NCI-H1105 (cell line): ENCODE measurements at places on chromosomes 3 and 15.

- DNase-seq, result peak; percentile 34
These were observed 123.6 kb upstream of the VEPH1 start for GRCh38 chr3:157626817-157627216.

GRCh38 chr3:197203714-197204146 lies 94.7 kb downstream of the DLG1 start:
- DNase-seq, result no peak

DNA sequence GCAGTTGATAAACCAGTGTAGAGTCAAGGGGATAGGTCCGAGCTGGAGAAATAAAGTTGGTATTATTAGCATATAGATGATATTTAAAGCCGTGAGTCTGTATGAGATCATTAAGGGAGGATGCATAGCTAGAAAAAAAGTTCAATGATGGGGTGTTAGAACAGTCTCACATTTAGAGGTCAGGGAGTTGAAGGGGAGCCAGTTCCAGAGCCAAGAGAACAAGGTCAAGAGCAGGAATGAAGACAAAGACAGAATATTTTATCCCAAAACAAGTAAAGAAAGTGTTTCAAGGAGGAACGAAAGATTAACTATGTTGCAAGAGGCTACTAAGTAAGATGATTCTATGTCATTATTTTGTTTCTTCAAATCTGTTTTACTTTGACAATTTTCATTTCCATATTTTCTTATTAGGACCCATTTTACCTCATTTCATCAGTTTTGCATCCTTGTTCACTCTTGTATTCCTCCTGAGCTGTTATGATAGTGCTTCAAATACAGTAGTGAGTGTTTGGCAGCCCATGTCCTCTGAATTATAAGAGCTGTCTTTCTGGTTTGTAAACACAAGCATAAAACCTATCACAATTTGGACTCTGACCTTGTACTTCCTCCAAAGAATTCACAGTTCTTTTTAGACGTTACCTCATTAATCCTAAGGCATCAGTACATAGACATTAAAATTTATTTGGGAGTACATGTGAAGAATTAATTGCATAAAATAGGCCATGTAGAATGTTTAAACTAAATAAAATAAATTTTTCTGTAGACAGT lies 695.7 kb upstream of the NECTIN3 start:
- no peak for DNase-seq

DNA sequence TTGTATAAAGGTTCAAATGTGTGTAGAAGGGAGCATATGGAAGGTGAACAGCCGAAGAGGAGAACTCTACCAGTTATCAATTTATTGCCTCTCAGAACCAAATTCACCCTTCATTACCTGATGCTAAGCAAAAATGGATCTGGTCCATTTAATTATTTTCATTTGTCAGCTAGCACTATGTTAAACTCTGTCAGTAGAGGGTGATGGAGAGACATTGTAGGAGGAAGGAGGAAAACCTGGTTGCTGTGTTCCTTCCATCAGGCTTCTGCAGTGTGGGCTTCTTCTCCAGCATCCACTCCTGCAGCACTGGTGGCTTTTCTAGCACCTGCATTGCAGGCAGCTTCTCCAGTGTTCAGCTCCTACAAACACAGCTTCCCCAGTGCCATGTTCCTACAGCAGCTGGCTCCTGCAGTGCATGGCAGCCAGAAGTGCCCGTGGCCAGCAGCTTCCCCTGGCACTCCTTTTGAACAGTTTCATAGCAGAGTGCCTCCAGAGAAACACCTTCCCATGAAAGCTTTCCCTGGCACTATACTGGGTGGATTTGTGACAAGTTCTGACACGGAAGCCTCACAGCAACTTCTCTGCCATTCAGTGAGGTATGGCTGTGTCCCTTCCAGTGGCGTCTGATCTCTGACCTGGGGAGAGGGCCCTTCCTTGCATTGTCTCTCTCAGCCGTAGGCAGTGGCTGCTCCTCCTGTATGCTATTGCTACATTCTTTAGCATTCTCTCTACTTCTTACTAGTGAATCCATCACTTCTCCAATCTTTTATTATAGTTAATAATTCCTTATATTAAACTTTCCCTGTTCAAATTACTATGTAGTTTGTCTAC lies 14.6 kb upstream of the IL17RD start:
- DNase-seq, result no peak

DNA sequence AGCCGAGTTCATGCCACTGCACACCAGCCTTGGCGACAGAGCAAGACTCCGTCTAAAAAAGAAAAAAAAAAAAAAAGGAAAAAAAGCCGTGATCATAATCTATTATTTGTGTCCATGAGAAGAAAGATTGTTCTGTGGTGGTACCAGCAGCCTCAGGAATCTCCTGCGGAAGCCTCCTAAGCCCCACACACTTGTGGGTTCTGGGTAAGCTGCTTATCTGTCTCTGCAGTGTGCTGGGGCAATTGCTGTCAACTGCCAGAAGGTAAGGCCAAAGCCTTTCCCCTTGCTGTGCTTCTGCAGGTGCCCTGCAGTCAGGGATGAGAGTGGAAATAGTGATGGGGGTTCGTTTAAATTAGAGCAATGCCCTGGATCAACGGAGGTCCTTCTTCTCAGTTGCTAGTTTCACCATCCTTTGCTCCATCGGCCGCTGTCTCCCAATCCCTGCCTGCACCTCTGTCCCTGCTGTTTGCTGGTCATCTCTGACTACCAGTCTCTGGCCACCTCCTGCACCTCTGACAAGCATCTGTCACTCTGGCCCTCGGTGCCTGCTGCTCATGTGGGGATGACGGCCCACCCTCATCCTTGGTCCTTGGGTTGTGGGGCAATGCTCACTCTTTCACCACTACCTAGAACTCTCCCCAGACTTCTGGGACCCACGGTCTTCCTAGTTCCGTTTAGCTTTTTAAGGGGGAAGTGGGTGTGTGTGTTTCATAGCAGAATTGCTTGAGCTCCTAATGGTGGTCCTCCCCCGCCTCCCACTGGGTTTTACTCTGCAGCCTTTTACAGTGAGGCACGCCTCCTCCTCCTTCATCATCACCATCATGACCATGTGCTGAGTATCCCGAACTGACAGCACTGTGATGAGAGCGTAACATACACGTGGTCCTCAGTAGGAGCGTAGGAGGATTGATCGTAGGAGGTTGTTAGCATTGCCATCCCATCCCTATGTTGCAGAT lies 25.5 kb downstream of the CHRD start:
- no peak for DNase-seq

DNA sequence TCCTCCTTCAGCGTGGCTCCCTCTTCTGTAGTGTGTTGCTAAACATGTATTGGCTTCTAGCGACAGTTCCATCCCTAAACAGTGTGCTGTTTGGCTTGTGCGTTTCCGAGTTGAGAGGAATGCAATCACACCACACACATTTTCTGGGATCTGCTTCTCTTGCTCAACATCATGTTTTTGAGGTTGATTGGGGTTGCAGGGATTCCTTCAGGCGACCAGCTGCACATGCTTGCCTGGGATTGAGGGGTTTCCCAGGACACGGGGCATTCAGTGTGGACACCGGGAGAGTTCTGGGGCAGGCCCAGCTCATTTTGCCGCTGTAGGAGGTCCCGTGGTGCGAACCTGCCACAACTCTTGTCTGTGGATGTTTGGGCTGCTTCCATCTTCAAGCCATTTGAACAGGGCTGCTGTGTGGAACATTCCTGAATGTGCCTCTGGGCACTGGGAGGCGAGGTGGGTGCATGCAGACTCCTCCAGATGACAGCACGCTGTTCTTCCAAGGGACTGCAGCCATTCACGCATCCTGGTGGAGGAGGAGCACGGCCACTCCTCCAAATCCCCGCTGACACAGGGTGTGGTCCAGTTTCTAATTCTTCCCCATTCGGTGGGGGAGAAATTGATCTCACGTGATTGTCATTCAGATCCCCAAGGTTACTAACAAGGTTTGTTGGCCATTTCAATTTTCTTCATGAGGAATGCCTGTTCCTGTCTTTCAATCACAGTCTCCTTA lies 82.8 kb downstream of the PLXNA1 start:
- no peak for DNase-seq

DNA sequence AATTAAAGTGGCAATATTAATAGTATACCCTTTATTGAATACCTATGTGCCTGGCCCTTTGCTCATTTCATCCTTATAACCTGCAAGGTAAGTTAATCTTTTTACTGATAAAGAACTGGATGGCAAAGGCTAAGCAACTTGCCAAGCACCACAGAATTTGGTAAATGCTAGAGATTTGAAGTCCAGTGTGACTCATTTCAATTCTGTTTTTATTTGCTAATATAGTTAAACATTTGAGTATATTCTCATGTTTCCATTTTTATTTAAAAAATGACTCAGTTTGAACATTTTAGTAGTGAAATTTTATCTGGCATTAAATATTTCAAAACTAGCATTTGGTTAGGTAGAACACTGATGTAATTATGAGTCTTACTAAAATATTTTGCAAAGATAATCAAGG lies 11.3 kb downstream of the PFN2 start:
- DNase-seq, result no peak

- DNase-seq, result no peak
These were observed 140.5 kb upstream of the SGO1 start for GRCh38 chr3:20326541-20326940.

DNA sequence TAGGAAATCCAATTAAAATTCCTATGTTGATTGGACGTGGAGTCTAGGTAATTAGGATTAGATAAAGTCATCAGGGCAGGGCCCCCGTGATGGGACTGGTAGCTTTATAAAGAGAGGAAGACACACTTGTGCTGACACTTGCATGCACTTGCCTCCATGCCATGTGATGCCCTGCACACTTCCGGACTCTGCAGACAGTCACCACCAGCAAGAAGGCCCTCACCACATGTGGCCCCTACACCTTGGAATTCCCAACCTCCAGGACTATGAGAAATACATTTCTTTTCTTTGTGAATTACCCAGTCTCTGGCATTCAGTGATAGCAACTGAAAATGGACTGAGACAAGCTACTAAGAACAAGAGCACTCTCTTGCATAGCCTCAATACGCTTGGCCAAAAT lies 90.6 kb downstream of the CRYGS start:
- DNase-seq, result no peak
